Osteoblast (primary cell): ENCODE measurements at places on chromosomes 1 and 21. TPM values are rescaled to one million over a fixed set of nuclear protein-coding genes. Genes with fewer than 3 reads are reported as not detected.

Gene FABP3
- 28.6 and 38.0 TPM in 2 replicates for total RNA-seq

Gene KIF17
- 0.29 and 0.36 TPM in 2 replicates for total RNA-seq

Gene SLC1A7
- total RNA-seq = under 0.01 and 0.36 TPM in 2 replicates

Gene RAB25
- total RNA-seq = not detected in 2 replicates

Gene RSRP1
- 102 and 103 TPM in 2 replicates for total RNA-seq

Gene SH3BGR
- 1.4 and 2.1 TPM in 2 replicates for total RNA-seq

Gene NBPF4
- total RNA-seq = under 0.01 TPM in 1 of 2 replicates, not detected in the other
